ENCODE measurements at places on chromosomes 12 and 14.

- DNase-seq: no peak
Observed at GRCh38 chr12:112283546-112283945, 98.7 kb downstream of the HECTD4 start.

DNA sequence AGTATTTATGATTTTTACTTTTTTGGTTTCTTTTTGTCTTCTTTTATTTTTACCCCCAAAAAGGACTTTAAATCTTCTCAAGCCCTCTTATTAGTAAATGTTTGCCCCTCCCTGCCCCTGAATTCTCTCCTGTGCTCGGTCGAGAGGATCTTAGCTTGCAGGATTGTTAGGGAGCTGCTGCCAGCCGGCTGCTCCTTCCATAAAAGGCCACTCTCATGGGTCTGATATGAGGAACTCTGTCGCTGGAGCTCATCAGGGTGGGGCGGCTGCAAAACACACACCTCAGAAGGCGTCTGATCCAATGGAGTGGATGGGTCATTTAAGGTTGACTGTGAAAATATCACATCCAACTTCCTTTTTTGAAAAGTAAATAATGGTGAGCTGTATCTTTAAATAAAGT lies 8.5 kb downstream of the LTBR start:
- no peak for DNase-seq

GRCh38 chr12:51183816-51184215 lies 10.9 kb upstream of the TFCP2 start:
- no peak for DNase-seq

- DNase-seq: no peak
Observed at GRCh38 chr12:32889011-32889760, 7.4 kb downstream of the PKP2 start.

- DNase-seq: no peak
Observed at GRCh38 chr12:96883571-96883970, 23.5 kb upstream of the NEDD1 start.

Measured in stimulated activated CD4-positive, alpha-beta T cell treated with anti-CD3 and anti-CD28 coated beads, Interleukin-1b, Interleukin-23, amount 100 ng/mL, for 1 hour (primary cell).